Stimulated activated CD4-positive, alpha-beta T cell treated with anti-CD3 and anti-CD28 coated beads, Interleukin-1b, Interleukin-23, amount 100 ng/mL, for 1 hour (primary cell): ENCODE measurements at places on chromosomes 7 and 10.
A peak's percentile ranks its signal among the peaks of the same experiment; 100 is the strongest.

DNA sequence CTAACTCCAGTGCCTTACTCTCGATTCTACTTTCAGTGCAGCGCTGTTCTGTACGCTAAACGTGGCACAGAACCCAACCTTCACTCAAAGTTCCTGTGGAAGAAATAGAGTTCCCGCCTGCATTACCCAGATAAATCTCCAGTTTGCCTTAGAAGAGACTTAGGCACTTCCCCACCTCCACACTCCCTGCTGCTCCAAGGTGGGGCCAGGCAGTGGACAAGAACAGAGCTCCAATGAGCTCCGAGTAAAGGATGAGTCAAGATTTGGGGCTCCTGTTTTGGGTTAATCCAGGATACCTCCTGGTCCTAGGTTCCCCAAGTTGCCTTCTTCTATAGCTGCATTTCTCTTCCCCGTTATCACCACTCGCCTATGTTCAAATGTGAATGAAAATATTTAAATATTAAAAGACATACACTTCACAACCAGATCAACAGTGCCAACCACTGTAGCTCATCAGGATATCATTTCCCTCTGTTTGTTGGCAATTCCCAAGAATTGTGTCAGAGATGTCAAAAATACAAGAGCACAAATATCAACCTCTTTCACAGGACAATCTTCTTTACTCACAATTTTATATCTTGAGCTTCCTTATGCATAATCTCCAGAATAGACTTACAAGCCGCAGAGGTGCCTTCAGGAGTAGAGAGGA, 48.0 kb downstream of the MALSU1 start:
- DNase-seq, result no peak

DNA sequence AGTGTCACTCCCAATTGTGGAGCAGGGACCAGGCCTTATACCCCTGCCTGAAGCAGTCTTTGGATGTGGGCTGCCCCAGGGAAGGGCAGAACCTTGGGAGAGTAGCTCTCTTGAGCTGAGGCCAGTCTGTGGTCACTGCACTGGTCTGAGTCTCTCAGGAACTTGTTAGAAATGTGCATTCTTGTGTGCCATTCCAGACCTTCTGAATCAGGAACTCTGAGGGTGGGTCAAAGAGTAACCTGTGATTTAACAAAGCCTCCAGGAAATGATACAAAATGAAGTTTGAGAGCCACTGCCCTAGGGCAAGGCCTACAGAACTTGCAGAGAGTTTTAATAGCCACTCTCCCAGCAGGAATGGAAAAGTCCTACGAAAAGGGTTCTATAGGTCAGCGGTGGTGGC, 68.1 kb downstream of the LYZL1 start:
- no peak for DNase-seq

DNA sequence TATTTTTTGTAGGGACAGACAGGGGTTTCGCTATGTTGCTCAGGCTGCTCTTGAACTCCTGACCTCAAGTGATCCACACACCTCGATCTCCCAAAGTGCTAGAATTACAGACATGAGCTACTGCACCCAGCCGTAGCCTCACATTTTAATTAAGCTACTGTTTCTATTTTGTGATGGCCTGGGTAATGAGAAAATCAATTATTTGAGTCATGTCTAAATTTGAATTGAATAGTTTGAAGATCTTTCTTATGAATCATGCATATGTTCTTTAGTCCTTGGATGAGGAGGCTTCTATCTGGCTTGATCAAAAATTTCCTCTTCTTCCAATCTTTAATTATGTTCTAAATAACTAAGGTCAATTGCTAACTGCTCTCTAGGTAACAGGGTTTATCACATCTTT, 175.0 kb downstream of the REEP3 start:
- no peak for DNase-seq

DNA sequence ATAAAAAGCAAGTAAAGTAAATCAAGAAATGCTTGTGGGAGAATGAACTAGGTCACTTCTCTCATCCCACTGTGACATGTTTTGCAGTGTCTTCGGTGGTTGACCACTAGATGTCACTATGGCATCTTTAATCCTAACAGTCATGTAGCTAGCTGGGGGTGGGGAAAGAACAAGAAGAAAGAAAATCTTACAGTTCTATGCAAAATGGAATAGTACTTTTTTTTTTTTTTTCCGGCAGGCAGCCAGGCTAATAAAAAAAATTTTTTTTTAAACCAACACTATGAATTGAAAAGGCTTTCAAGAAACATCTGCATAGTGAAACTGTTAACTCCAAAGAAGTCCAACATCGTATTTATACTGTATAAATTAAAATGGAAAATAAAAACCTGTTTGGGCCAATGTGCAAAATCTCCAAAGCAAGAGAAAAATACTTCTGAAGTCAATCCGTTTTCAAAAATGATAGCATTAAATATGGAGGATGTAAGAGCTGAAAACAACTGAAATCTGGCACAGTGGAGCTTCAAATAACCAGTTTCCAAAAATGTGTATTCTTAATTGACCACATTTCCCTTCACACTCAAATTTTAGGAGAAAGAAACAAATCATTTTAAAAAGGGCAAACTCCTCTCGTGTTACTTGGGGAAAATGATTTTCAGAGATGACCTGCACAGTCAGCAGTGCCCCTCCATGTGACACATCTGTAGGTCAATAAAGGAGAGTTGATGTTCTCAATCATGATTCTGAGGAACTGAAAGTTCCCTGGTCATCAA, 38.5 kb downstream of the CDK1 start:
- no peak for DNase-seq

GRCh38 chr7:50068026-50068425, 25.0 kb downstream of the ZPBP start:
- no peak for DNase-seq

DNA sequence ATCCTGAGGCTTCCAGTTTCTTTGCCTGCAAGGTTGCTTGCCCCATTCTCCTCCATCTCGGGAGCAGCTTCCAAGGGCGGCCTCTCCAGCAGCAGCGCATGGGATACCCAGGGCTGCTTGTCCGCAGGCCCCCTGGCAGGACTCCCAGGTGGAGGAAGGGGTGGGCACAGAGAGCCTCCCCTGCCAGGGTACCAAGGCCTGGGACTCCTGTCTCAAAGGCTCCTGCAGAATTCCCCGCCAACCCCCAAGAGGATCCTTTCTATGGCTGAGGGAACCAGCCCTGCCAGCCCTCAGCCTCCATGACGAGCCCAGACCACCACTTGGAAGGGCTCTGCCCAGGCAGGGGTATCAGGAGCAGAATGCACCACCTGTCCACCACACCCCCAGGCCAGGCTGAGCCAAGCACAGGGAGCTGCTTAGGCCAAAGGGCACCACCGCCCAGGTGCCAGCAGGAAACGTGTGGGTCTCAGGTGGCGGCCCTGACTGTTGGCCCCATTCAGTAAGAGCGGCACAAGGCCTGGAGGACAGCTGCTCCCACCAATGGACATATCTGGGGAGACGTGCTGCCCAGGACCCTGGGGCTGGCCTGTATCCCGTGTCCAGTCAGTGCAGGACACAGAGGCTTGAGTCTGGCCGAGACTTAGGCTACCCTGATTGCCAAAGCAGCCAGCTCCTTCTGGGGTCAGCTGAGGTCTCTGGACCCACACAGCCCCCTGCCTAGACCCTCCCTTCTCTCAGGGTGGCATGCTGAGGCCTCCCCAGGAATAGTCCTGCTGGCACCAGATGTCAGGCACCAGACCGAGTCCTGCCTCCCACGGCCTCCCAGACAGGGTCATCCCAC, 33.8 kb upstream of the INPP5A start:
- no peak for DNase-seq

- no peak for DNase-seq
Measured at GRCh38 chr10:101986624-101986971, 69.4 kb downstream of the ARMH3 start.

- DNase-seq, result no peak
Measured at GRCh38 chr10:132669208-132669861, 116.6 kb downstream of the NKX6-2 start.

DNA sequence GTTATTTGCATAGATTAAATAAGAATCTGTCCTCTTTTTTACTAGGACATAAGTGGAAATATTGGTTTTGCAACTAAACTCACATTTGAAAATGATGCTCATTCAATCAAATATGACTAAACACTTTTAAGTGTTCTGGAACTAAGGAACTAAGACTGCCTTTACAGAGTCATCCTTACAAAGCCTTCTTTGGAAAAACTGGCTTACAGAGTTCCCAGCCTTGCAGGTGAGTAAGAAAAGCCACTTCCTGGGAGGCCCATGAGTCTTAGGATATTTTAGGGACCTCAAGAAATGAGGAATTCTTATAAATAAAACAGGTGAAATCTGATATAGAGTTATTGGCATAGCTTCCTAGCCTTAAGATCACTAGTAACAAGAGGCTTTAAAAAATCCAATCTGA, 135.5 kb downstream of the ALOX5 start:
- no peak for DNase-seq

DNA sequence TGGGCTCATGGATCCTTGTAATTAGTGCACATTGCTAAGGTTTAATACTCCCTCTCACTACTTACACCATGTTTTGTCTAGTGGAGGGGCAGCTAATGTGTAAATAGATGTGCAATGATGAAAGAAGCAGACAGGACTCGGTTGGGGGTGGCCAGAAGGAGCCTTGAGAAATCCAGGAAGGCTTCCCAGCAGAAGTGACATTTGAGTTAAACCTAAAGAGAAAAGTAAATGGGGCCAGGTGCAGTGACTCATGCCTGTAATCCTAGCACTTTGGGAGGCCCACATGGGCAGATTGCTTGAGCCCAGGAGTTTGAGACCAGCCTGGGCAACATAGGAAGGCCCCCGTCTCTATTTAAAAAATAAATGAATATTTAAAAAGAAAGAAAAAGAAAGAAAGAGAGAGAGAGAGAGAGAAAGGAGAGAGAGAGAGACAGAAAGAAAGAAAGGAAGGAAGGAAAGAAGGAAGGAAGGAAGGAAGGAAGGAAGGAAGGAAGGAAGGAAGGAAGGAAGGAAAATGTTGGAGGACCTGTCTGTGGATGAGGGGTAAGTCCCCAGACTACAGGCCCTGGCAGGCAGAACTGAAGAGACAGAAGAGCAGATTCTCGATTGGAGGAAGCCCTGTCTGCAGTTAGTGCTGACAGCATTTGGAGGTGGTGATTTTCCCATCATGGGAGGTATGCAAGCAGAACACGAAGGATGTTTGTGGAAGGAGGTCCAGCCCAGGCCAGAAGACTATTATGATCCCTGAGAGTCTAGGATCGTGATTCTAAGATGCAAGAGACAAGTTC, 3.6 kb downstream of the ELN start:
- no peak for DNase-seq

- no peak for DNase-seq
Measured at GRCh38 chr7:158277219-158278141, 310.1 kb downstream of the PTPRN2 start.

DNA sequence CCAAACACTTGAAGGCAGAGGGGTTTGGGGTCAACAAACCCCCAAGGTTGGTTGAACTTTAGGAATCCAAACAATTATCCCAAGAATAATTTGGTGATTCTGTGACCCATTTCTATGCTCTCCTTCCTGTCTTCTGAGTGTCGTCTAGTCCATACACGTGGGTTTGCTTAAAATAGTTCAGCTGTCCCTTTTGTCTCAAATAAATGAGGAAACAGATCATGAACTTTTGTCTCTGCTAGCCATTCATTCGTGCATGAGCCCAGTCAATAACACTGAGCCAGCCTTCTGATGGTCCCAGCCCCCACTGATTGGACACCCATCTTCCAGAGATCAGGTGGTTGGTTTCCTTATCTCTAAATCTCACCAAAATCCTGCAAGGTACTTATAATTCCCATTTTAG, 255.4 kb downstream of the PRPF18 start:
- DNase-seq, result no peak

DNA sequence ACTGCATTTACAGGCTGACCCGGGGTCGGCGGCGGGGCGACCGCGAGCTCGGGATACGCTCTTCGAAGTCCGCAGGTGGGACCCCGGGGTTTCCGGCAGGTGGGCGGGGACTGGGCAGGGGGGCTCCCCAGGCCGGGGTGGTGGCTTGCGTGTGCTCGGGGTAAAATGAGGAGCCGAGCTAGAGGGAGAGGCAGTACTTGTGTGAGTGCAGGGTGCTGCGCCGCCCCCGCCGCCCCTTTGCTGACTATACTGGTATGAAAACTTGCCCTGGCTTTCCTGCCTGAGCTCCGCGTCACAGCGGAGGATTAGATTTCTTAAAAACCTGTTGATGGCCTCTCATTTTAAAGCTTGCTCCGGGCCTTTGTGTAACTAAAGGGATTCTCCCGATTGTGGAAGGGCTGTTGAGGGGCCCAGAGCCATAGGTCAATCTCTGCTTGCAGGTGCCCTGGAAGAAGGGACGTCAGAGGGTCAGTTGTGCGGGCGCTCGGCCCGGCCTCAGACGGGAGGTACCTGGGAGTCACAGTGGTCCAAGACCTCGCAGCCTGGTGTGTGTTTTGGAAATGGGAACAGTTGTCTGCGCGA, 488 bp downstream of the ARMC10 start:
- peak; percentile 76 for DNase-seq

DNA sequence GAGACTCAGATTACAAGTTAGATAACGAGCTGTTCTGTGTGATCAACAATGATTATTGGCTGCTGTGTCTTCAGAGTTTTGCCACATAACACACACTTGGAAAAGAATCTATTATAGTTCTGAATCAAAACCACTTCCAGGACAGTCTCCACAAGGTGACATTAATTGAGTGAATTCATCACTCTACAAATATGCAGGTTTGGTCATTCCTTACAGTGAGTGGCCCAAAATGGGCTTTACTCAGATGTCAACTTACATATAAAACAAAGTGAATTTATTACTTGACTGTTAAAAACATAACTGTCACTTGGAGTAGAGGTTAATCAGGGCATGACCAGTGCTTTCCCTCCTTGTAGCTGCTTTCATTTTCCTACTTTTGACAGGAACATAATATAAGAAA, 984.3 kb downstream of the REEP3 start:
- DNase-seq, result no peak

DNA sequence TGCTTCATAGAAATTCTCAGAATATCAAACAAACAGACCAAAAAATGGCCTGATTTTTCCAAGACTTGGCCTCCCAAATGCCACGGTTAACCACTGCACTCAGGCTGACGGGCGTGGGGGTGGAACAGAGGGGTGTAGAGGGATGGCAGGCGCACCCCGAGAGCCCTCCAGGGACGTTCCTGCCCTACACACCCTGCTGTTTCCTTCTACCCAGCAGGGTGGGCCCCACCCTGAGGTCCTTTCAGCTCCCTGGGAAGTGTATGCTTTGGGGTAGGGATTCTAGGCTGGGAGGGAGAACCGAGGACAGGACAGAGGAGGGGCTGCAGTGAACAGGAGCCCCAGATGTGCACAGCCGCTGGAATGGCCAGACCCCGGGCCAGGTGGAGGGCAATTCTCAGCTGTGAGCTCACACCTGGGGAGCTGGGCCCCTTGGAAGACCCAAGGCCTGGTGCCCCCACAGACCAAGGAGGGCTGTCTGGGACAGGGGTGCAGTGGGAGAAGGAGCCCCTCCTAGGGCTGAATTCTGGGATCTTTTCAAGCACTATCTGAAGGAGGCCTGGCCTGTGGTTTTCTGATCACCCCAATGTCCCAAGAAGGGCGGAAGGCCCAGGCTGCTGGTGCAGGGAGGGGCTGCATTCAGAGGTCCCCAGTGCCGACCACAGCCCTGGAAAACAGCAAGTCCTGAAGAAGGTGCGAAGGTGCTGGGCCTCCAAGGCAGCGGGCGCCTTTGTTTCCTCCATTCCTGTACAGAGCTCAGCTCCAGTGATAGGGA, 32.9 kb upstream of the INPP5A start:
- no peak for DNase-seq
